SK-N-DZ (cell line): ENCODE measurements at places on chromosomes 4 and X.
A peak's percentile ranks its signal among the peaks of the same experiment; 100 is the strongest.

DNA sequence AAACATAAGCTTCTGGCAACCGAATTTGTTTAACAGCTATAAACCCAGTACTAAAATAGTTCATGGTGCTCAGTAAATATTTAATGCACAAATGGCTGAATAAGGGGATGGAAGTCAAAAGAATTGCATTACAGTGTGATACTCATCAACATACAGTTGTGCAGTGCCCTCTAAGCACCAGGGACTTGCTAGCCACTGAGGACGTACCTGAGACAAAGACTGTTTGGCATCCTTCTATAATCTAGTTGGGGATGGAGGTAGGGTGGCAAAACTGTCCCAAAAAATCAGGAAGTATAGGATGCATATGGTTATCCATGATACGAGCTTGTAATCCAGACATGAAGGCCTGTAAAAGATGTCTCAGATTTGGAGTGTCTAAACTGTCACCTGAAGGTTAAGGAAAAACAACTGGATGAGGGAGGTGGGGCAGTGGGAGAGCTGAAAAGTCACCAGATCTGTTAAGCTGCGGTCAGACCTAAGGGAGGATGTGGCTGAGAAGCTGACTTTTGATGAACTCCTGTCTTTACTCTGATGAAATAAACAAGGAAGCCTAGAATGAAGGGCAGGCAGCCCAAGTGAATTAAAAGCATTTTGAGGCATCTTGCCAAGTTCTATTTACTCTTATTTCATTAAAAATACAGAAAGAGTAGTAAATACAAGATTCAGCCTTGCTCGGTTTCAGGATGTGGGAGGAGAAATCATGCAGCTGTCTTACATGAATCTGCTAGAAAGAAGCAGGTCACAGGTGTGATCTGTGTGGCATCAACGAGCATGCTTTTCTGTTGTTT, 12.0 kb upstream of the CD38 start:
- DNase-seq, result no peak

DNA sequence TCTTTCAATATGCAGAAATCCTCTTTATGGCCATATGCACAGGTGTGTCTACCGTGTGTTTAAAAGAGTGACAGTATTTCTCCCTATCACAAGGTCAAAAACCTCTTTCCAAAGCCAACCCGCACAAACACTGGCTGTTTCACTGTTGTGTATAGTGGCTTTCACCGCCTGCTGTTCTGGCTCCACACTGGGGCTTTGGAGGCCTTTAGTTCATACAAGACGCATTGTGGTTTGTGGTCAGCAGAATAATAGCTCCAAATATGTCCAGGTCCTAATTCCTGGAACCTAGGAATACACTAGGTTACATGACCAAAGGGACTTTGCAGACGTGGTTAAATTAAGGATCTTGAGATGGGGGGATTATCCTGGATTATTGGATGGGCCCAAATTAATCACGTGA, 40.7 kb upstream of the FAM9A start:
- no peak for DNase-seq

DNA sequence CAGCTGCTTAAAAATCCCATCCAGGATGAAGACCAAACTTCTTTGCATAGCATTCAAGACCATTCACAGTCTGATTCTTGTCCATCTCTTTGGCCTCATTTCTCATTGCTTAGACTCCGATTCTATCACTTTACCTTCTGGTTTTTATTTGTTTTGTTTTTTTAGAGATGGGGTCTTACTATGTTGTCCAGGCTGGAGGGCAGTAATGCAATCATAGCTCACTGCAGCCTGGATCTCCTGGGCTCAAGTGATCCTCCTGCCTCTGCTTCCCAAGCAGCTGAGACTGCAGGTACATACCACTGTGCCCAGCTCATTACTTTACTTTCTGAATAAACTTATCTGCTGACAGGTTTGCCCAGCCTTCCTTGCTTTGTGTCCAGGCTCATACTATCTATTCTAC, 152.8 kb downstream of the TMEM164 start:
- no peak for DNase-seq

- no peak for DNase-seq
Observed at GRCh38 chrX:110477593-110478228, 119.1 kb downstream of the RTL9 start.

GRCh38 chrX:66698273-66699204, 59.7 kb upstream of the EDA2R start:
- DNase-seq, result no peak

GRCh38 chr4:87442889-87443288, 20.5 kb downstream of the NUDT9 start:
- no peak for DNase-seq

DNA sequence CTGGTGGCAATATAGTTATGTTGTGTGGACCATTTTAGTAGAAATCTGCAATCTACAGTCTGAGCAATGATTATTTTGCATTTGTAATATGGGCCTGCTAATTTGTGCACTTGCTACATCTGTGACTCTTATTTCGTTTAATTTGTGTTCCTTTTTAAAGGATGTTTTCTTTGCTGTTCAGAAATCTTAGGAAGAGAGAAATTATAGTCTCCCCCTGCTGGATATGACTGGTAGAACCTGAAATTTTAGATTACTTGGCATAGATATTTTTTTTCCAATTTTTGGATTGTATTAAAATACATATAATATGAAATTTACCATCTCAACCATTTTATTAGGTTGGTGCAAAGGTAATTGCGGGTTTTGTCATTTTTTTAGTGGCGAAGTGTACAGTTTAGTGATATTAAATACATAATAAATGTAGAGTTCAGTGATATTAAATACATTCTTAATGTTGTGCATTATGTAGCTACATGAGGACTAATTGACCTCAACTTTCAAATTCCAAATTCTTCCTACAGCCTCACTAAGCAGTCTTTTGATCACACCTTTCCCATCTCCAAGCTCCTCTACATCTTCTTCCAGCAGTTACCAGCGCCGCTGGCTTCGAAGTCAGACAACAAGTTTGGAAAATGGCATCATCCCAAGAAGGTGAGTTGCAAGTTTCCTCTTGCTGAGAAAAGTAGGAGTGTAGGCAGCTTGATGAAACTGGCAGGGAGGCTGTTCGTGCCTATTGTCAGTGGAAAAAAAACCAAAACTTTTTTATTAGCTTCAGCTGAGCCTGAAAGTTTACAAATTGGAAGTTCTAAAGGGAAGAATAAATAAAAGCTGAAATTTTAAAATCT, 82.2 kb downstream of the FNIP2 start:
- DNase-seq, result peak; percentile 9

DNA sequence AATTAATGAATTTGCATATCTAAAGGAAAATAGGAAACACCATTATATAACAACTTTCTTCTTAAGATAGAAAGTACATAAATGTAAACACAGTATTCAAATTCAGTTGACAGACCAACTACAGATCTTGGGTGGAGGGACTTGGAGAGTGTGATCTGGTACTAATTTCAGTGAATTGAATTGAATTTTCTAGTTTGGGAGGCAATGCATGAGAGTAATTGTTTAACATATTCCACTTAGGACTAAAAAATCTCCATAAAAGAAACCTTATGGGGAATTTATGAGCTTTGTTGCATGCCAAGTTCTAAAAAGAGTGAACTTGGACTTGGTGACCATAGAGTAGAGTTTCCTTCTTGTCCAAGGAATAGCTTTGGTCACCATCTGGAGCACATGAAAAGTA, 261.1 kb upstream of the TTC29 start:
- DNase-seq, result no peak

GRCh38 chrX:40207626-40208025, 109.9 kb upstream of the BCOR start:
- DNase-seq, result no peak
